ENCODE measurements at places on chromosomes 6 and 20.

DNA sequence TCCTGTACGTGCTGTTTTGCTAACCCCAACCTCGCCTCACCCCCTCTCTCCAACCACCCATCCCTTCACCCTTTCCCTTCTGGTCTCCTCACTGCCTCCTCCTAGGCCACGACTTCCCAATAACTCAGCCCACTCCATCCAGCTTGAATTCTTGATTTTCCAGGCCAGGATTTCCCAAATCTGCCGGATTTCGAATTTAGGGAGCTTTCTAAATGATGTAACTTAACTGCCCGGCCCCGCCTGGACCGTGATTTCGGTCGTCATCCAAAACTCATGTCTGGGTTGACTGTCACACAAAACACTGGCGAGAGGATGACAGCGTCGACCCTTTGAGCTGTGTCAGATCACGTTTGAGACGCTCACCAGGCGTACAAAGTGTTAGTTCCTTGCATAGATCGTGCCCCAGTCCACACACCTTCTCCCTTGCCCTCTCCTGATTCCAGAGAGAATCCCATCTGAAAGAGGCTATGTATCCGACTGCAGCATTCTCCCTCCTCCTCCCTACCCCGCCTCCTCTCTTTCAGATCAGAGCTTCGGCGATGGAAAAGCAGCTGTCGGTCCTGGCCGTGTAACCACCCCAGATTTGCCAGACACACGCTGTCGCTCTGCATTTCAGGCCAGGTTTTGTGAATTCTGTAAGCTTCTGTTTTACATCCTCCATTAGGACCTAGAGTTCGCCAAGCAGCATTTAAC is 168.2 kb downstream of the GPX5 start:
- DNase-seq = no peak

GRCh38 chr6:3754776-3755175 is 3.3 kb upstream of the PXDC1 start:
- no peak for DNase-seq

DNA sequence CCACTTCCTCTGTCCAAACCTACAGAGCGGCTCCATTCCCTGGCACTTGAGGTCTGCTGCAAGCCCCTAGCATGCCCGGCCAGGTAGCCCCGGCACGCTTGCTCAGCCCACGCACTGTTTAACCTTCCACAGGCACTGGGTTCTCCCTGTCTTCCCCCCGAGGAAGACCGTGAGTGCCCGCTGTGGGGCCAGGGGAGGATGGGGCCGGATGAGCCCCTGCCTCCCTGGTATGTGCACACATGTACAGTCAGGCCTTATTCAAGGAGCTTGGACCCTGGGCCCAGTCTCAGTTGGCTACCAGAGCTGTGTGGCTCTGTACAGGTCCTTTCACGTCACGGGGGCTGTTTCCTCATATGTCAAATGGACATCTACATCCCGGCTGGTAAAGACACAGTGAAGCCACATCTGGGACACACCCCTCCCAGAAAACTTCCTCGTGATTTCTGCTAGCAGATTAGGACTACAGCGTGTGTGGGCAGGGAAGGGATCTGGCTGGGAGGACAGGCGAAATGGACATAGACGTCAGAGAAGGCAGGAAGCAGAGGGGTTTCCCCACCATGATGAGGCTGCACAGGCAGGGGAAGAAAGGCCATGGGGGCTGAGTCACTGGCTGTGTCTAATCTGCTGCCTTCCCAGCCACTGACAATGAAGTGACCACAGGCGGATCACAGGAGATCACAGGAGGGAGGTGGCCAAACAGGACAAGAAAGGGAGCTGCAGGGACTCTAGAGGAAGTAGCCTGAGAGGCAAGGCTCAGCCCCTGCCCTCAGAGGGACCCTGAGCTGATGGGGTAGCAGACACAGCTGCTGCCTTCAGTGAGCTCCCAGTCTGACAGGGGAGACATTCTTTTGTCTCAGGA is 62.9 kb downstream of the MRPL14 start:
- DNase-seq = no peak

DNA sequence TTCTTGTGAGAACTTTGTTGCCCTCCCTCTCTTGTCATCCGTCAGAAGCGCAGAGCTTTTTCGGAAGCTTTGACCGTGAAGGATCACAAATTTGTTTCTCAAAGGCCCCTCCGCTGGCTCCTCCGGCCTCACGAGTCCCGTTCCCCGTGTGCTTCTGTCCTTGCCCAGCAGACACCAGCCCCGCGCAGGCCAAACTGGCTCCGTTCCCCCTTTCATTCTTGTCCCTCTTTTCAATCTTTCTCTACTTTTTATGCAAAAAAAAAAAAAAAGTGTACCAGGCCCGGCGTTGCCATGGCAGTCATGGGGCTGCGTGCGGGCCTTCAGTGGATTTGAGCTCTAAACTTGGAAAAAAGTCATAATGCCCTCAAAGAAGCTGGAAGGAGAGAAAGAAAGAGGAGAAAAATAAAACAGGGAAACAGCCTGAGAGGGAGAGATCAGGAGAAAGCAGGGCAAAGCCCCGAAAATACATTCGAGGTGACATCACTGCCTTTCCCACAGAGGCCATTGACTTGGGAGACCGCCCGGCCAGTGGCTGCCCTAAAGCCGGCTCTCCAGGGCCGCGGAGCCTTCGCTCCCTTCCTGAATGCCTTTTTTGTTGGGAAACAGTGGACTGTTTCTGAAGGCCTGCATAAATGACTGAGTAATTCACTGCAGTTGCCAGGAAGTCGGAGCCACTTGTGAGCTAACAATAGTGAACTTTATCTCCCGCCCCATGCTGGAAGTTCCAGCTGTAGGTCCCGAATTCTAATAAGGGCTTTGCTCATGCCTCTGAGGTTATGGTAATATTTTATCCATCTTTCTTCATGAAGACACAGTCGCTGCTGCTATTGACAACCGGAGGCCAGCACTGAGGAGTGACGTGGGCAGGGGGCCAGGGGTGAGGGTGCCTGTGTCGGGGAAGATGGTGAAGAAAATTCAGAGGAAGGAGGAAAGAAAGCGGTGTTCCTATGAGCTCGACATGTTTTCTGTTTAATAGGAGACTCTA is 670.9 kb downstream of the QKI start:
- DNase-seq = peak; percentile 98

DNA sequence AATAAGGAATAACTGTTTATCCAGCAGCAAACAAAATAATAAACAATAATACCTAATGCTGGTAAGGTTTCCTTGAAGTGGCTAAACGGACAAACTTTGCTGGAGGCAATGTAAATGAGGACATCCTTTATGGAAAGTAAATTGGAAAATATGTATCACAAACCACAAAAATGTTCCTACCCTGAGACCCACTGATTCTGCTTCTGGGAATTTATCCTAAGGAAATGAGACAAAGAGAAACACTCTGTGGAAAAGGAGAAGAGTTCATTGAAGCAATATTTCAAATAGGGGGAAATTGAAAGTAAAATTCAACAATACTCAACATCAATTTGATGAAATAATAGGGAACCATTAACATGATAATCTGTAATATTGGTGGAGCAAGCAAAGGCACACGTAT is 37.9 kb downstream of the MAFB start:
- DNase-seq = no peak

- DNase-seq = no peak
Observed at GRCh38 chr6:161256407-161256806, 17.5 kb downstream of the AGPAT4 start.

- no peak for DNase-seq
Observed at GRCh38 chr6:107819964-107820337, 4.2 kb downstream of the SCML4 start.

DNA sequence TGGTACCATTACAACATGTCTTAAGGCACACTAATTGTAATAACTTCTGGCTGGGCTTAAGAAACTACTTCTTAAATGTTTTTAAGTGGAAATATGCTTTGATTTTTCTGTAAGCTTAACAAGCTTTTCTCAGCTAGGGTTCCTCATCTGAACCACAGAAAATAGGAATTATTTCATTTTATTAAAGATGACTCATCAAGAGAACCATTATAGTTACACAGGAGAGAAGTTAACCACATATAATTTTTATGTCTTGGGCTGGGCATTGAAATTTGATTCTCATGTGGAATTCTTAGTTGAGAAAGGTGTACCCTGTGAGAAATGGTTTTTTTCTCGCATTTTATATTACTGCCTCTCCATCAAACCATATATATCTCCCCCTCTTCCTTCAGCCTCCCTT is 75.1 kb downstream of the QKI start:
- no peak for DNase-seq
